Stimulated activated CD4-positive, alpha-beta T cell treated with anti-CD3 and anti-CD28 coated beads, Interleukin-2, amount 100 ng/mL, for 4 hours (primary cell): ENCODE measurements at places on chromosomes 4 and X.

DNA sequence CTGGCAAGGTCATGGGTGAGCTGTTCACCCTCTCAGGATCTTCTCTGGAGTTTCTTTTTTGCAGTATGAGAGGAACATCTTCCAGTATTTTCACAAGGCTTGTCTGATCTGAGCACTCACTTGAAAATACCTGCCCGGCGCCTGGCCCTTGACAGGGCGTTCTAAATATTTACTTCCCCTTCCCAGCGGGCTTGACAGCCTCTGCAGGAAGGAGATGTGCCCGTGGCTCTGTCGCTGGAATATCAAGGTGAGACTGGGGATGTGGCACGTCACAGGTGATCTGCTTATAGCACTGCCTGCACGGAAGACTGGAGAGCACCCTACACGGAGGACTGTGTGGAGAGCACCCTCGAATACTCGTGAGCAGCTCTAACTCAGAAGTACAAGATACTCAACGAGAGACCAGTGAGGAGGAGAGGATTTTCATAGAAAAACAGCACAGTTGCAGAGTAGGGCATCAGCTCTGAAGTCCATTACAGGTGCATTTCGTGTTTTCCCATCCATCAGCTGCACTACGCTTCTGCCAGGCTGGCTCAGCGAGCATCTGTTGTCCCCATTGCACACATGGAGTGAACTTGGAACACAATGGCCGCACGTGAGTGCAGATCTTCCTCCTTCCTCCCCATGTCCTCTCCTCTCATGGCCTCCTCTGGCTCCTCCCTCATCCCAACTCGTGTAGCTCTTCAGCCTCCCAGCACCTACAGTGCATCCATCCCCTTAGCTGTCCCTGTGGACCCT is 32.1 kb downstream of the ZBTB49 start:
- DNase-seq, result no peak

DNA sequence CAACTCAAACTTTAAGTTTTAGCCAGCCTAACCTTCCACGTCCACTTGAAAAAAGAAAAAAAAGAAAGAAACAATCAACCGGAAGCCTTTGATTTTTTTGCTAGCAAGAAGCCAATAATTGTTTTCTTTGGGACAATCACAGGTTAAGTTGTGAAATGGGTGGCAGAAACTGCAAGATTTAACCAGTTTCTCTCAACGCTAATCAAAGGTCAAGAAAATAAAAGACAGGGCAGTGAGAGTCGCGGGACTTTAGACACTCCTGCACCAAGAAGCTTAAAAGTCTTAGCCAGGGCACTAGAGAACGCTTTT is 1.0 kb downstream of the ACSL1 start:
- DNase-seq, result no peak

DNA sequence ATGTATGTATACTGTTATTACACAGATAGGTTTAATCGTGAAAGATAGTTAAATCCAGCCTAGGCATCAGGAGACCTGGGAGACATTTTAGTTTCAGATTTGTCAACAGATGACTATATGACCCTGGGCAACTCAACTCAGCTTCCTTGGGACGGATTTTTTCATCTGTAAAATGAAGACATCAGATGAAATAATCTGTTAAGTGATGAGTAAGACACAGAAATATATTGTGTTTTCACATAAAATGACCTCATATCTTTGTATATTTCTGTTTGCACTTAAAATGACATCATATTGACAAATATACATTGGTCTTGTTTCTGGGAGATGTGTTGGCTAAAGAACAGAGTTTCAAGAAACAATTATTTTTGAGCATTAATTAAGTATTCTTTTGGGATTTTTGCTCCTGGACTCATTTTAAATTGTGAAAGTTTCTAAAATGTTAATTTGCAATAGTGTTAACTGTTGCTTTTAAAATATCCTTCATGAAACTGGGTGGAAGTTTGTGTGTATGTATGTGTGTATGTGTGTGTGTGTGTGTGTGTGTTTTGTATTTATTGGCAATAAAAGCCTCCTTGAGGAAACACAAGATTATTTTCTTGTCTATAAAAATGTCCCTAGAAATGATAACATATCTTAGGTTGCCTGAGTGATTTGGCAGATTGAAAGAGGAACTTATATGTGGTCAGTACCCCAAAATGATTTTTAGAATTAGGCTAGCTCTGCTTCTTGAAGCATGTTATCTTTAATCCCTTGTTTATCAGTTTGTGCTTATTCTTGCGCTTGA is 29.1 kb upstream of the MMAA start:
- DNase-seq, result no peak

DNA sequence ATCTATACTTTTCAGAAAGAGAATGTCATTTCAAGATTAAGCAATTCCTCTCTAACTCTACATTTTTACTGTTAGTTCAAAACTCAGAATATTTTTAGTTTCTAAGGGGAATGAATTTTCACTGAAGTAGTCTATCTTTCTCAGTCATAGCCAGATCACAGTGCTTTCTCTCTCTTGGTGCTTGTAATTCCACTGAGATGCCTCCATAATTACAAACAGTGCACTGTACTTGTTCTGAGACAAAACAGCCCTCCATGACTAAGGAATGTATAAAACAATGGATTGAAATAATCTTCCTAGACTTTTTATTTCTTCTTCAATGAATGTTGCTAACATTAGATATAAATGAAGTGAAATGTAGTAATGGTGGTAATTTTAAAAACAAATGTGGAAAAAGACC is 603.2 kb upstream of the FAM241A start:
- DNase-seq, result no peak

DNA sequence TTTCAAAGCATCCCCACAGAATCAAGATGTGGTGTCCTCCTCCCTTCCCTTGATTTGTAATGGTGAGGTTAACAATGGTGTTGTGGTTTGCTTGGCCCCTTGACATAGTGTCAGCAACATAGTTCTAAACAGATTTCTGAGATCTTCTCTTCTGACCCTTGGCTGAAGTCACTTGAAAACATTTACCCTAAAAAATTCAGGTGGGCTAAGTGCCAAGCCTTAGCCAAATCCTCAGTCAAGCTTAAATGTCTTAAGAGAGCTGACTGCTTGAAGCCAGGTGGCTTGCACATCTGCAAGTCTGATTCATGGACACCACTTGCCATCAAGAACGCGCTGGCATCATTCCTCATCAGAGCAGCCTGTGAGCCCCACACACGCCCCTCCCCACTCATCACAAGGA is 173.2 kb downstream of the MGST2 start:
- DNase-seq, result no peak

GRCh38 chrX:106734827-106735226 is 8.3 kb downstream of the RNF128 start:
- DNase-seq, result no peak

DNA sequence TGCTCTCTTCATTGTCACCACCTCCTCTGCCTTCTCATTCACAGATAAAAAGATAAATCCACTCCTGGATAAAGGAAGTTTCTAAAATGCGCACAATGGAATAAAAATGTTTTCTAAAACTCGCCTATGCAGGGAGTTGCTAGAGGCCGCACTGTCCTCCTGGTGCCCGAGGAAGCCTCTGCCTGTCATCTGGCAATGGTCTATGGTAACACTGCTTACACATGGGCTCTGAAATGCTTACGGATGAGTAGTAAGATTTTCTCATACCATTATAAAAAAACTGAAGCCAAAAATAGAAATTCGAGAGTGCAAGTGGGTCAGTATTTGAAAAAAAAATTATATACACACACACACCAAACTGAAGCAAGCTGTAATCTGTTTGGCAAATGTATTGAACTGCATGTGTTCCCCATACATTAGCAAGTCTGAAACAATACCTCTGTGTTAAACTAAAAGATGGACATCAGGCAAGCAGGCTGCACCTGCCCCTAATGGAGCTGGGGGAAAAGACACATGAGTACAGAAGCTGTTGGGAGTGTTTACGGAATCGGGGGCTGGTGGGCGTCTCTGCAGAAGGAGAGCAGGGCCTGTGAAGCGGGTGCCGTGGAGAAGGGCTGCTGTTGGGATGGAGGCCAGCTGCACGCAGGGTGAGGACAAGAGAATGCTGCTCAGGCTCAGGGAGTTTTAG is 103.3 kb upstream of the FAT1 start:
- no peak for DNase-seq

GRCh38 chr4:113623274-113623894 is 138.2 kb downstream of the CAMK2D start:
- DNase-seq, result no peak

GRCh38 chrX:153638041-153638371 is 9.0 kb upstream of the DUSP9 start:
- no peak for DNase-seq

GRCh38 chrX:2679534-2680485 is 11.3 kb upstream of the CD99 start:
- DNase-seq, result no peak

DNA sequence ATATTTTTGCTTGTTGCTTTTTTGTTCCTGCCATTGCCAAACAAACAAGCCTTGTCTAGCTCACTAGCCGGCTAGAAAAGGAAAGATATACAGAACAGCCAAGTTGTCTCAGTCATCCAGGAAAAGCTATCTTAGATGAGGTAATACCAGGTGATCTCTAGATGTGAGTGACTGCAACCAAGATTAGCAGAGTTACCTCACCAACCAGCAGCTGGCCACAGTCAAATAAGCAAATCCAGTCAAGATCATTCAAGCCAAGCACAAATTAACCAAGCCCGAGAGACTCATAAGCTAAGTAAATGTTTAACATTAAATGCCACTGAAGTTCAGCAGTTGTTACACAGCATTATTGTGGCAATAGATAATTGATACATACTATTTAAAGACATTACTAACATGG is 108.6 kb downstream of the CENPC start:
- no peak for DNase-seq

DNA sequence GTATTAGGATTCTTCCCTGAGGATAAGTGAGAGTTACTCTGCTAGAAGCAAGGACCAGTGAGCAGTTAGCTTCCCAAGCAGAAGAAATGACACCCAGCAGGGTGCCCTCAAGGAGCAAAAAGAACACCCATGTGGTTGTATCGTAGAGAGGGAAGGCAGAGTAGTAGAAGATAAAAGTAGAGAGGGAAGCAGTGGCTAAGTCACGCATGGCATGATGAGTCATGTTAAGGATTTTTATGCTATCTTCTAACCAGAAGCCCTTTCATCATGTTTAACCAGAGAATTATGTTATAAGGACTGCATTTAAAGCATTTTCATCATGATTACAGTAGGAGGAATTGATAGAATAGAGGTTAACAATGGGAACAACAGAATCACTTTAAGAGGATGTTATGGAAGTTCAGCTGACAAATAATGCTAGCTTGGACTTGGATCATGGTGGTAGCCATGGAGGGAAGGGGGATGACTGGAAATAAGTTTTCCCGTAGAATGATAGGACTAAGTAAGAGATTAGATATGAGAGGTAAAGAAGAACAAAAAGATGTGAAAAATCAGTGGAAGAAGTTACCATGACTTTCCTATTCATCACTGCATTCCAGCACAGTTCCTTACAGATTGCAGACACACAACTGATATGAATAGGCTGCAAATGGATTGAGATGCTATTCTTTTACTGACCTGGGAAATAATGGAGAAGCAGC is 383.5 kb upstream of the INTU start:
- no peak for DNase-seq

DNA sequence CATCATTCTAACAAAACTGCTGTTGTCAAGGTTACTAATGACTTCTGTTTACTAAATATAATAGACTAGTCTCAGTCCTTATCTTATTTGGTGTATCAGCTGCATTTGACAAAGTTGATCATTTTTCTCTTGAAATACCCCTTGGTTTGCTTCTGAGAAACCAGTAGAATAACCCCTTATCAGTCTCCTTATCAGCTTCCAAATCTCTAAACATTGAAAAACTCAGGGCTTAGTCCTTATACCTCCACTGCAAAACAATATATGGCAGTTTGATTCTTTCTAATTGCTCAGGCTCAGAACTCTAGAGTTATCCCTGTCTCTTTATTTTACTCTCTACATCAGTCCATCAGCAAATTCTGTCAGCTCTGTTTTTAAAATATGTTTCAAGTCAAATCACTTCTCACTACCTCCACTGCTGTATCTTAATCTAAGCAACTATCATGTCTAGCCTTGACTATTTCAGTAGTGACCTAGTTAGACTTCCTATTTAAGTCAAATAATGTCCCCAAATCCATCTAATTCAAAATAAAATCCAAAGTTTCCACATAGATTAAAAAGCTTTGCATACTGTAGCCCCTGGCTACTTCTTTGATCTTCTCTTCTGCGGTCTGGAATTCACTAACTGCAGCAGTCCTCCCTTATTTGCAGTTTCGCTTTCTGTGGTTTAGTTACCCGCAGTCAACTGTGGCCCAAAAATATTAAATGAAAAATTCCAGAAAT is 87.1 kb upstream of the NPNT start:
- no peak for DNase-seq

DNA sequence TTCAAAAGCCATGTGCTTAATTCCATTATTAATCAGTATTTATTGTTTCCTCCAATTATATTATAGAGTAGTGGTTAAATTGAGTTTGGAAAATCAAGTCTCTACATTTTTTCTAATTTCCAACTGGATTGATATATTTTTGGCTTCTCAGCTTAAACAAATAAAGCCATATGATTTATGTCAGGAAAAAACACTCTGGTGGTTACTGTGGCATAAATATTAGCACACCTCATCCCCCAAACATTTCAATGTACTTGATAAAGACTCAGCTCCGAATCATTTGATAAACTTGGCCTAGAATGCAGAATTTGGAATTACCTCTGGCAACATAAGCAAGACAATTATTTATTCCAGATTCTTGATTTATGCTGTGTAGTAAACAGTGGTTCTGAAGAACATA is 2313.8 kb downstream of the ARAP2 start:
- DNase-seq, result no peak

DNA sequence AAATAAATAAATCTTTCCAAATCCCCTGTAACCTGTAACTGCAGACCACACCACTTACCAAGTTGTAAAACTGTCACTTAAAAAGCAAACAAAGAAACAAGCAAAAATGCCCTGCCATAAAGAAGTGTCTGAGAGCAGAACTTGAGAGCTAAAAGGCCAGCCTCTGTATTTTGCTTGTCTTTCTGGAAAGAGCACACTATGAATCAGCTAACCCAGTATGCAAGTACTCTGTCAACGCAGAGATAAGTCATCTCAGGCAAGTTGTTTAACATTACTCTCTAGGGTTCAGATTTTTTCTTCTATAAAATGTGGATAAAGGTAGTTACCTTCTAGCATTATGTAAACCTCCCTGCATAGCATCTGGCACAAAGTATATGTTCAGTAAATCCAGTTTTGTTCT is 134.8 kb downstream of the HS3ST1 start:
- no peak for DNase-seq

GRCh38 chr4:54707406-54707805 is 49.6 kb downstream of the KIT start:
- DNase-seq, result no peak

DNA sequence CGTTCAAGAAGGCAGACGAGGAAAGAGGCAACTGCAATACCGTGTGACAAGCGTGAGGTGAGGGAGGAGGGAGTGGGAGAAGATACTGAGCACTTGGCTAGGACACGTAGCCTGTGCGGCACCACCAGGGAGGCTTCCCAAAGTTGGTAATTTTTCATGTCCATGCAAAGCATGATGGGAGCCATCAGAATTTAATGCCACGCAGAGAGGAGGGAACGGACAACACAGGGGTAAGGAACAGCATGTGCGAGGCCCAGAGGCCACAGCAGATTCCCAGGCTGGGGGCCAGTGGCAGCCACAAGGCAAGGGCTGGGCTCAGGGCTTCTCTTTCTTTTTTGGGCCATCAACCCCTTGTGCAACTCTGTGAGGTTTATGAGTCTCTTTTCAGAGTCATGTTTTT is 11.0 kb upstream of the CLDN24 start:
- no peak for DNase-seq
